ENCODE measurements at places on chromosomes 5 and 9.
A peak's percentile ranks its signal among the peaks of the same experiment; 100 is the strongest.

GRCh38 chr5:15787681-15788080, 287.7 kb downstream of the FBXL7 start:
- DNase-seq = peak; percentile 93

GRCh38 chr5:180141068-180141660, 67.8 kb downstream of the RASGEF1C start:
- no peak for DNase-seq

GRCh38 chr9:72858089-72858912, 94.6 kb downstream of the ALDH1A1 start:
- DNase-seq = no peak

GRCh38 chr9:18319918-18320445, 154.0 kb upstream of the ADAMTSL1 start:
- DNase-seq = no peak

GRCh38 chr5:172082180-172082579, 75.7 kb upstream of the FBXW11 start:
- no peak for DNase-seq

- no peak for DNase-seq
These were observed 79.1 kb downstream of the LHFPL2 start for GRCh38 chr5:78569441-78569840.

DNA sequence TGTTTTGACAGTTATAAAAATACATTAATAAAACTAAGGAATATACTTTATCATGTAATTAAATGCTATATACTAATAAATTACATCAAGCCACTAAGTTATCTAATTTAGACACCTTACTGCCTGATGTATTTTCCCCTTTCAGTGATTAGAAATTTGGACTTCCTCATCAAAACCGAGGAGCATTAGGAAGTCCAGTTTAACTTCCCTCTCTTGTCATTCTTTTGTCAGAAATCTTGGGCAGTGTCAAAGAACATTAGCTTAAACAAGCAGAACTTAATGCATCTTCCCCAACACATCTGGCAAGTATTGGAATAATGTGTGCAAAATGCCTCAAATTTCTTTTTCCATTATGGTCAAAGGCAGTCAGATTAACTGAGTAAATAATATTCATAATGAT, 81.6 kb downstream of the PLPP1 start:
- DNase-seq = no peak

- no peak for DNase-seq
These were observed 20.0 kb upstream of the GCNT1 start for GRCh38 chr9:76438841-76439588.

DNA sequence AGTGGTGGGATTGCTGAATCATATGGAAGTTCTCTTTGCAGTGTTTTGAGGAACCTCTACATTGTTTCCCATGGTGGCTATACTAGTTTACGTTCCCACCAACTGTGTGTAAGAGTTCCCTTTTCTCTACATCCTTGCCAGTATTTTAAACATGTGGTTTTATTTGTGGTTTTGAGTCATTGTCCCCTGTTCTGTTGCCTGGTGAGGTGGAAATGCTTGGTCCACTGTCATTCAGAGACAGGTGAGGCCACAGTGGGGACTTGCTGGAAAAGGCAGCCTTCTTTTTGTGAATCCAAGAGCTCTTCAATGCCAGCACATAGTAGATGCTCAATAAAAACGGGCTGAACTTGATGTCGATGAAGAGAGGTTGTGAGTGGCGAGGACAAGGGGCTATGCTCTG, 44.2 kb downstream of the SH3PXD2B start:
- DNase-seq = no peak

DNA sequence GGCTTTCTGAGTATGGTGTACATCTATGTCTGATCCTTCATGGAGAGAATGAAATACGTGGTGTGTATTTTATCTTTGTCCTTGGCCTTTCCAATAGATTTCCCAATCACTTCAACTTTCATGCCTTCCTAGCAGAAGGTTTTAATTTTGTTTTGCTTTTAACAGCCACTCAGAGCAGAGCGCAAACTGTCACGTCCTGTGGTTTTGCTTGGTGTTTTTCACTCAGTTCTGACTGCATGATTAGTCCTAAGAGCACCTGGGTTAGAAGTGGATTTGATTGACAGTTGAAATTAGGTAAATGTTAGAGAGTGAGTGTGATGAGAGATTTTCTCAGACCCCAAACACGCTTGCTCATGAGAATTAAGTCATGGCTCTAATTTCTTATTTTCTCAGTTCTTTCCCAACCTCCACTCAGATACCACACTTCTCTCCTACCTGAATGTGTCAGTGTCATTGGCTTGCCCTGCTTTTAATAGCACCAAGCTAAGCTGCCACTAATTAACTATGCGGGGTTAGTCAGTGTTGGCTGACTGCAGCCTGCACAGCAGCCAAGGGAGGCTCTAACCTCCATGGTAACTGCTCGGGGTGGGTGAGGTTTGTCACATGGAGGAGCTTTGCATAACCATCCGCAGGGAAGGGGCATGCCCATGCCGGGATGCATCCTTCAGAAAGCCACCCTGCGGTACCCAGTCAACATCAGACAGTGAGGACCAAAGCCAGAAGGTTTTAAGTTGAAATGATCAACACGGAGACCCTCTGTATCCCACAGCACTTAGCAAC, 173.4 kb downstream of the NR3C1 start:
- DNase-seq = peak; percentile 59

DNA sequence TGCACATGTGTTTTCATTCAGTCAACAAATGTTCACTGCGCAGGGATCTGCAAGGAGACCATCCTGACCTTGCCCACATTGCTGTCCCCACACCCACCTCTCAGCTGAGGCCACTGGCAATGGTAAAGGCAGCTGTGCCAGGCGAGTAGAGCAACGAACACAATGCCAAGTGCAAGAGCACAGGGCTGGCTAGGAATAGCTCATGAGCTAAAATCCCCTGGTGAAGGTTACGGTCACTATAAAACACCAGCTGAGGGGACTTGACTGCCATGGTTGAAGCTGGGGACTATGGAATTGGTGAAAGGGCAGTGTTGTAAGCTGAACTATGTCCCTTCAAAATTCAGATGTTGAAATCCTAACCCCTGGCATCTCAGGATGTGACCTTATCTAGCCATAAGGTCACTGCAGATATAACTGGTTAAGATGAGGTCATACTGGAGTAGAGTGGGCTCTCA, 96.1 kb downstream of the OTULIN start:
- DNase-seq = no peak

DNA sequence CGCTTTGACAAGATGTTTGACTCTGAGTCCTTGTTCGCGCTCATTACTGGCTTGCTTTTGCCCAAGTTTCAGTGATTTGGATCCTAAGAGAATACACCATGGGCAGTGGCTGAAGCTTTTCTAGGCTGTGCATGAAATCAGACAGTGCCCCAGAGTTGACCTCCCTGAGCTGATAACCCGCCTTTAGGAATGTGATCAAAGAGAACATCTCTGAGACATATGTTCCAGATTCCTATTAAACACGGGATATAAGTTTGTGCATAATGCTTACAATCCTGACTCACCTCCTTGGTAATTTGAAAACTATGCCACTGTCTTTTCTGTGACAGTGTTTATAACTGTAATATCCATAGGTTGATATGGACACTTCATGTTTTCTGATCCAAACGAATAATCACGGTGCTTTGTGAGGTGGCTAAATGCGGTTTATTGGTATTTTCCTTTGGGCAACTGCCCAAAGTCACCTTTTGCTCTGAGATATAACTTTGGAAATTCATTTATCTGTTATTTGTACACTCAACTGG, 732.9 kb downstream of the MTRR start:
- DNase-seq = no peak

GRCh38 chr9:22595805-22596204, 149.2 kb downstream of the DMRTA1 start:
- DNase-seq = no peak

- no peak for DNase-seq
These were observed 247.6 kb upstream of the PDE4D start for GRCh38 chr5:60141119-60141518.

GRCh38 chr5:60703944-60704343, 4.0 kb upstream of the DEPDC1B start:
- DNase-seq = no peak
